ENCODE measurements at places on chromosomes 5 and 9.

DNA sequence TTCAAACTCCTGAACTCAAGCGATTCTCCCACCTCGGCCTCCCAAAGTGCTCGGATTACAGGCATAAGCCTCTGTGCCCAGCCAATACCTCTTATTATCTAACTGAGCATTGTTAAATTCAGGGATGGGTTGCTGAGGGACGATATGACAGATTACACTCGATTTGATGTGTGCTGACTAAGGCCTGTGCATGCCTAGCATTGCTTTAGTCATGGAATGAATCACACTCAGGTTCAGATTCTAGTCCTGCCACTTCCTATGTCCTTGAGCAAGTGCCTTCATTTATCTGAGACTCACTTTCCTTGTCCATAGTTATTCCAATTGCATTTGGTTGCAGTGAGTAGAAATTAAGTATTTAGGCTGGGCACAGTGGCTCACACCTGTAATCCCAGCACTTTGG, 19.5 kb downstream of the THBS4 start:
- DNase-seq = no peak

DNA sequence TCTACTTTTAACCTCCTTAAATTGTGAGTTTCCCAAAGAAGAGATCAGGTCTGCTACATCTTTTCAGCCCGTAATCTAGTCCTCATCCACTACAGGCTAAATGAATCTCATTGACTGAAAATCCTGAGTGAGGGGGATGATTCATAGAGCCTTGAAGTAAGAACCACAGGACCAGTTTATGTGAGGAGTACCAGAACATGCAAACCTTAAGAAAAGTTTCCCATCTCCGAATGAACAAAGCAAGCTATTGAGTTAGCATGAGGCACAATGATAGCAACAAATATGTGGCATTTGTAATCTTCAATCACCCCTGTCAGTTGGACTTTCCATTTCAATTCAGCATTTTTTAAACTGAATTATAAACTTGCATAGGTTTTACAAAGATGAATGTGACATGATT, 197.0 kb downstream of the ALDH1A1 start:
- no peak for DNase-seq

- no peak for DNase-seq
These were observed 64.3 kb downstream of the CXXC5 start for GRCh38 chr5:139712412-139712811.

- no peak for DNase-seq
These were observed 36.4 kb upstream of the CCDC152 start for GRCh38 chr5:42720251-42720650.

DNA sequence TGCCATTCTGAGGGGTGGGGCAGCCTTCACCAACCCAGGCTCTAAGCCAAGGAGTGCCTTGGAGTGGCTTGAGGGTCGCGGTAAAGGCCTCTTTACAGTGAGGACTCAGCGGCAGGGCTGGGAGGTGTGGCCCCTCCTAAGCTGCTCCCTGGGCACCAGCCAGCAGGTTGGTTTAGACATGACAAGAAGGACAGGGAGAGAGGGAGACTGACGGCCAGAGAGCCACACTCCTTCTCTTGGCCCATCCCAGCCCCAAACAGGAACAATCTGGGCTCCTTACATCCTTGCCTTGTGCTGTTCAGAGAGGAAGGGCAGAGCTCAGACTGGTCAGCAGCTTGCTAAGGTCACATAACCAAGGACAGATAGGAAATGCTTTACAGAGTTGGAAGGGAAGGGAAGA, 94.5 kb downstream of the LMX1B start:
- DNase-seq = no peak

GRCh38 chr5:149141957-149142851, 911 bp downstream of the ABLIM3 start:
- DNase-seq = peak; percentile 63

GRCh38 chr9:35706951-35707350, 17.2 kb upstream of the TPM2 start:
- no peak for DNase-seq

- DNase-seq = no peak
These were observed 140.1 kb upstream of the NR3C1 start for GRCh38 chr5:143543358-143544255.

- DNase-seq = no peak
These were observed 46.4 kb upstream of the SLC44A1 start for GRCh38 chr9:105198023-105198422.

GRCh38 chr9:8365029-8365428, 565.5 kb upstream of the DMAC1 start:
- no peak for DNase-seq

DNA sequence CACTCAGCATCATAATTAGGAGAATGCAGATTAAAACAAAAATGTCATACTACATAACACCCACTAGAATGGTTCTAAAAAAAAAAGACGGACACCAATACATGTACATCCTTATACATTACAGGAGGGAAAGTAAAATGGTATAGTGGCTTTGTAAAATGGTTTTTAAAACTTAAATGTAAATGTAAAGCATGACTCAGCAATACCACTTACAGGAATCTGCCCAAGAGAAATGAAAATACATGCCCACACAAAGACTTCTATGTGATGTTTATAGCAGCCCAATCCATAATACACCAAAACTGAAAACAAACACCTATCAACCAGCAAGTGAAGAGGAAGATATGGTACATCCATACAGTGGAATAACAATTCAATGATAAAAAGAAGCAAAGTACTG, 939.1 kb upstream of the ACO1 start:
- DNase-seq = no peak

GRCh38 chr5:90096415-90097081, 313.0 kb downstream of the CETN3 start:
- no peak for DNase-seq

GRCh38 chr5:153081385-153081784, 409.1 kb upstream of the GRIA1 start:
- DNase-seq = no peak

GRCh38 chr5:99058466-99058865, 129.7 kb upstream of the CHD1 start:
- no peak for DNase-seq

DNA sequence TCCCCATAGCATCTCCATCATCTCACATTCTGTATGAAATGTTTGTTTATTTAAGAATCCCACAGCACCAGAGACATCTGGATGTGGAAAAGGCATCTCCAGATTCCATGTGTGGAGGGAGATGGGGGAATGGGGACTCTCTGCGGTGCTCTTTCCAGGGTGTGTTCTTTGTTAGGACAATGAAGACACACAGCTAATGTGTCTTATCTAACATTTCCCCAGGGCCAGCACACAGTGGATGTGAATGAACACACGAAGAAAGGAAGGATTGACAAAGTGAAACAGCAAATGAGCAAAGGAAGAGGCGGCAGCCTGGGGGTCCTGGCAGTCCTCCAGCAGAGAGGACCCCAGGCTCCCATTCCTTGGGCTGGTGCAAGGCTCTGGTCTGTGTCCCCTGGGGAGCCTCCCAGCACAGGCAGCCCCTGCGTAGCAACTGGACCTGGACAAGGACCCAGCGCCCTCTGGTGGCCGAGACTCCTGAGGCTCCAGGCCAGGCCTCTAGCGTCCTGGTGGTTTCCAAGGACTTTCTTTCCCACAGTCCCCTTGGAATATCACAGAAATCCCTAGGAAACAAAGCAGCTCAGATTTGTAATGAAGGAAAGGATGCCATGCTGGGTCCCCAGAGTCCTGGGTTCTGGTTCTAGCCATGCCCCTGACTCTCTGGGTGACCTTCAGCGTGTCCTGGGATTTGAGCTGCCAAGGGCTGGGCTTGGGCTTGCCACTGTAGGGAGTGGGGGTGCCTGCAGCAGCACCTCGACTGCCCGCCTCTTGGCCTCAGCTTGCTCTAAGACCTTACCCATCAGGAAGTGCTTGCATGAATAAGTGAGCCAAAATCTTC, 3.5 kb upstream of the PDLIM7 start:
- DNase-seq = peak; percentile 96

- DNase-seq = no peak
These were observed 189.0 kb downstream of the HCN1 start for GRCh38 chr5:45507178-45507577.

DNA sequence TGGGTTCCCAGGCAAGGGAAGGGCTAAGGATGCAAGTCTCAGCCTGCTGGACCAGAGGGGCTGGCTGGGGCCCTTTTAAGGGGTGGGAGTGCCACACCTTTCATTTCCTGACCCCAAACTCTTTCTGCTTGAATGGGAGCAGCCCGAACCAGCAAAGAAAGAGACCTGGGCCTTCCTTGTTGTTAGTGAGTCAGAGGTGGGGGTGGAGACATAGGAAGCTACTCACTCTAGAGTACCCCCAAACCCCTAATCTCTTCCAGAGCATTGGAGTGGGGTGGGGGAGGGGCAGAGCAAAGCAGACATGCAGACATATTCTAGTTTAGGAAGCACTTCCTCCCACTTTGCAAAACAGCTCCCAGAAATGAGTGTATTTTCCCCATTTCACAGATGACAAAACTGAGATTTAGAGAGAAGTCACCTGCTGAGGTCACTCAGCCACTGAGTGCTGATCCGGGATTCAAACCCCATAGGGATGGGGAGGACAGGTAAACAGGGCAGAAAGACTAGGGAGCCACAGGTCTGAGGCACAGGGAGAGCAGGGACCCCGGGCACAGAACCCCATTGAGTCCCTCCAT, 6.0 kb upstream of the AQP3 start:
- no peak for DNase-seq

DNA sequence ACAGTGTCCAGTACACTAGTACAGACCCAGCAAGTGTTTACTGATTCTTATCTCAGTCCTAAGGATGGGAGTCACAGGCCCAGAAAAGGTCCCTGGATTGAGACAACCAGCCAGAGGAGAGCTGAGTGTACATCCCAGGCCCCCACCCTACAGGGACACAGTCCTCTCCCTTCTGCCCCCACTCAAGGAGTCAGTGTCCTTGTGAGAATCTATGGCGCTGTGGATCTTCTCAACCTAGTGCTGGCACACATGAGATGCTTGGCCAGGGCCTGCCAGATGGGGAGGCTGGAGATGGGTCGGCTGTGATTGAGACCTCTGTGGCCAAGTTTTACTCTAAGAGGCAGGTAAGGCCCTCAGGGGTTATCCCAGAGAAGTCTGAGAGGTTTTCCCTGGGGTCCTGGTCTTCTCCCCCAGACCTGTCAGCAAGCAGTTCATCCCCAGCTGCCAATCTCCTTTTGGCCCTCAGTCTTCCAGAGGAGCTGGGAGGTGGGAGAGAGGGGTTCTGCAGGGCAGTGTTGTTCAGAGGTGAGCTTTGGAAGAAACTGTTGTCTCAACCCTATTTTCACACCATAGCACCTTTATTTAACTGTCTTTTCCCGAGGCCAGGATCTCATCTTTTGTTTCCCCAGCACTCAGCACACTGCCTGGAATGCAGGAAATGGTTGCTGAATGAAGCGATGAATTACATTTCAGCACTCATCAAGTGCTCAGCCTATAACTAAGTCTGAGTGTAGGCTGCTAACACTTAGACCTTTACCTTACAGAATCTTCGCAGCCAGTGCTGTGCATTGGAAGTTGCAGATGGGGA, 3.2 kb upstream of the NSD1 start:
- DNase-seq = no peak

- no peak for DNase-seq
These were observed 2.7 kb downstream of the ASTN2 start for GRCh38 chr9:117412006-117412715.

GRCh38 chr5:6781716-6782115, 68.5 kb downstream of the TENT4A start:
- DNase-seq = no peak

DNA sequence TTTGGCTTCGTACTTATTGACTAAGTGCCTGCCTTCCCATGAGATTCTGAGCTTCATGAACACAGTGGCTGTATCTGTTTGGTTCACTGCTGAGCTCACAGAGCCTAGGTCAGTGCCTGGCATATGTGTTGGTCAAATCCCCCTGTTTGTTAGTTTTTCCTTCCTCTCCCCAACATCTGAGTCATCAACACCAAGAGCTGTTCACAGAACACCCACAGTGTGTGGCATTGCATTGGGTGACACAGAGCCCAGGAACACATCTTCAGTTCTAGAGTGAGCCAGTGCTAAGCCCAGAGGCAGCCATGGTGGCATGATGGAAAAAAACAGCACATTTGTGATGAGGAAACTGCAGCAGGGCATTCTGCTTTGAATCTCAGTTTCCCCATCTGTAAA, 294.6 kb downstream of the SEC61B start:
- no peak for DNase-seq

- no peak for DNase-seq
These were observed 13.5 kb upstream of the TTLL11 start for GRCh38 chr9:122106576-122106975.

GRCh38 chr5:138011991-138012390, 20.9 kb downstream of the FAM13B start:
- DNase-seq = no peak

DNA sequence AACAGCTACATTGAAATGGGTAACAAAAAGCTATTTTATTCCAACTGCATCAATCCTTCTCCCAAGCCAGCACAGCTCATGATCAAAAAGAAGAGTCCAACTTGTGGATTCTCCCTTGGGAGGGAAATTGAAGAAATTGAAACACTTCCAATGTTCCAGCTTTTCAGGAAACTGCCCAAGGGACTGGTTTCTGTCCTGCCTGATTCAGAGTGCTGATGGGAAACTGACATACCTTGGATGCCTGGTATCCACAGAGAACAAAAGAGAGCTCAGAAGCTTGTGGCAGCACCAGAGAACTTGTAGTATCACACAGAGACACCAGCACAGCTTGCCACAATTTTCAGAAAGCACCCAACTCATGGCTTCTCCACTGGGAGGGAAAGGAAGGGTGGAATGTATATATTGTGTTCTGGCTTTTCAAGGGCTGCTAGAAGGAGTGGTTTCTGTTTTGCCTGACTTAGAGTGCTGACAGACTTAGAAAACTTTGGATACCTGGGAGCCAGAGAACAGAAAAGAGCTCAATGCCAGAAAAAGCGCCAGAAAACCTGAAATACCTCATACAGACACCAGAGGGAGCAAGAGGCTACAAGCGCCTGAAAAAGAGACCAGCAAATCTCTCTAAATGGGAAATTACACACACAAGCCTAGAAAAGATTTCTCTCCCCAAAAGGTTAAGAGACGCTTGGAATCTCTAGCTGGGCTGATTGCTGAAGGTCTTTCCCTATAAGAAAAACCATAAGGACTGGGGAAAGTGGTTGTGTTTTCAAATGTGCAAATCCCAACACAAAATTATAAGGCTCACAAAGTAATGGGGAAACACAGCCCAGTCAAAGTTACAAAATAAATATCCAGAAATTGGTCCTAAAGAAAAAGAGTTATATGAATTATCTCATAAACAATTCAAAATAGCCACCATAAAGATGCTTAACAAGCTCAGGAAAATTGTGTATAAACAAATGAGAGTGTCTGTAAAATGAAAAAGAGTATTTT, 178.8 kb downstream of the SPOCK1 start:
- no peak for DNase-seq

GRCh38 chr9:126397056-126397455, 70.4 kb downstream of the MVB12B start:
- no peak for DNase-seq

- DNase-seq = no peak
These were observed 112.6 kb upstream of the MTAP start for GRCh38 chr9:21689854-21690253.

- DNase-seq = peak; percentile 36
These were observed 29.9 kb downstream of the LHX3 start for GRCh38 chr9:136174779-136175615.
